Uterus (tissue), 4 donors: ENCODE measurements at places on chromosomes 4 and X. TPM values are rescaled to one million over a fixed set of nuclear protein-coding genes. Genes with fewer than 3 reads are reported as not detected.

GRCh38 chrX:63812823-63813222 lies 27.8 kb upstream of the ARHGEF9 start:
- no peaks in the 10 kb centered on the region for H3K36me3 ChIP-seq
- DNase-seq: no peak

Gene TEC
- total RNA-seq: 2.9 TPM

DNA sequence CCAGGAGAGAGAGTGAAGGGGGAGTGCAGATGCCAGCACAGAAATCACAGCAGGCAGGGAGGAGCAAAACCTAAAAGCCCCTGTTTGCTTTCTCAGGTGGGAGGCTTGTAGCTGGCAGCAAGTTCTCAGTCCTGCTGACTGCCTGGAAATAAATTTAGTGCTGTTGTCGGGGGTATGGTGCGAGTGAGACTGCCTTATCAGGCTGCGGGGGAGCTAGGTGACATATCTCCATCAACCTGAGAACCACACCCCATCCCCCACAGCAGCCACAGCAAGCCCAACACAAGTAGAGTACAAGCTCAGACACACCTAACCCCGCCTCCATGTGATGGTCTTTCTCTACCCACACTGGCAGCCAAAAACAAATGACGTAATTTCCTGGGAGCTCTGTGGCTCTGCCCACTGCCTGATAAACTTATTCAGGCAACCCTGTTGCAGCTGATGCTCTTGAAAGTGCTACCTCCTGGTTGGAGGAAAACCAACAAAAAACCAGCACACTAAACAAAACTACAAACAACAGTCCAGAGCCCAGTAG lies 953.4 kb upstream of the NDST4 start:
- no peaks in the 10 kb centered on the region for H3K36me3 ChIP-seq
- H3K27me3 ChIP-seq: no peaks in the 10 kb centered on the region
- DNase-seq: no peak
- no peak overlapping the region for H3K27ac ChIP-seq
- H3K4me1 ChIP-seq: no peaks in the 10 kb centered on the region

GRCh38 chr4:24568425-24568824 lies 15.9 kb downstream of the DHX15 start:
- DNase-seq: no peak
- no peak overlapping the region for H3K27ac ChIP-seq
- H3K27me3 ChIP-seq: no peaks in the 10 kb centered on the region
- H3K4me3 ChIP-seq: no peak overlapping the region
- peaks cover 7% of the 10 kb centered on the region for H3K4me1 ChIP-seq

DNA sequence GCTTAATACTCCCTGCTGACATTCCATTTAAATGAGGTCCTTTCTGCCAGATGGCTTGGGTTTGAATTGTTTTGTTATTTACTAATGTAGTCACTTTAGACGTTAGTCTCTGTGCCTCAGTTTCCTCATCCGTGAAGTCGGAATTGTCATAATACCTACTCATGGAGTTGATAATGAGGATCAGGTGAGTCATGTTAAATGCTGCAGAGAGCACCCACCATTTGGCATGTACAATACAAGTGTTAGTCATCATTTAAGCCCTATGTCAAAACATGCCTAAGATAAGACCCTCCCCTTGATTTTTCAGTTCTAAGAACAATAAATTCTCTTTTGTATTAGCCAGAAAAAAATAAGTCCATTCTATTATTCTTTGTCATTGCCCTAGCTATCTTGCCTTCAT lies 534.8 kb upstream of the HTR2C start:
- H3K4me3 ChIP-seq: no peak overlapping the region
- H3K36me3 ChIP-seq: no peaks in the 10 kb centered on the region
- no peaks in the 10 kb centered on the region for H3K27me3 ChIP-seq
- H3K27ac ChIP-seq: no peak overlapping the region

GRCh38 chr4:3294401-3295241 lies 1.8 kb downstream of the RGS12 start:
- H3K27ac ChIP-seq: peak overlapping the region; percentile 91
- H3K4me1 ChIP-seq: peaks cover 11% of the 10 kb centered on the region
- no peaks in the 10 kb centered on the region for H3K36me3 ChIP-seq
- DNase-seq: no peak

- no peaks in the 10 kb centered on the region for H3K36me3 ChIP-seq
- DNase-seq: no peak
- H3K4me1 ChIP-seq: no peaks in the 10 kb centered on the region
- H3K4me3 ChIP-seq: no peak overlapping the region
- no peaks in the 10 kb centered on the region for H3K27me3 ChIP-seq
Observed at GRCh38 chr4:17138847-17139246, 240.4 kb upstream of the LDB2 start.

DNA sequence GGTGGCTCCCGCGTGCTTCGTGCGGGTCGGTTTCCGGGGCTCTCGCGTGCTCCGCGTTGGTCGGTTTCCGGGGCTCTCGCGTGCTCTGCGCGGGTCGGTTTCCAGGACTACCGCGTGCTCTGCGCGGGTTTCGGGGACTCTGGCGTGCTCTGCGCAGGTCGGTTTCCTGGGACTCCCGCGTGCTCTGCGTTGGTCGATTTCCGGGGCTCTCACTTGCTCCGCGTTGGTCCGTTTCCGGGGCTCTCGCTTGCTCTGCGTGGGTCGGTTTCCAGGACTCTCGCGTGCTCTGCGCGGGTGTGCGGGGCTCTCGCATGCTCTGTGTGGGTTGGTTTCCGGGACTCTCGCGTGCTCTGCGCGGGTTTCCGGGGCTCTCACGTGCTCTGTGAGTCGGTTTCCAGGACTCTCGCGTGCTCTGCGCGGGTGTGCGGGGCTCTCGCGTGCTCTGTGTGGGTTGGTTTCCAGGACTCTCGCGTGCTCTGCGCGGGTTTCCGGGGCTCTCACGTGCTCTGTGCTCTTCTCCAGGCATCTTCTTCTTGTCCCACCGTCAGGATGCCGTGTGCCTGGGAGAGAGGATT lies 109.9 kb upstream of the LRPAP1 start:
- H3K4me1 ChIP-seq: peaks cover 7% of the 10 kb centered on the region
- H3K36me3 ChIP-seq: no peaks in the 10 kb centered on the region
- DNase-seq: no peak
- H3K4me3 ChIP-seq: no peak overlapping the region
- no peak overlapping the region for H3K27ac ChIP-seq
- H3K27me3 ChIP-seq: no peaks in the 10 kb centered on the region

DNA sequence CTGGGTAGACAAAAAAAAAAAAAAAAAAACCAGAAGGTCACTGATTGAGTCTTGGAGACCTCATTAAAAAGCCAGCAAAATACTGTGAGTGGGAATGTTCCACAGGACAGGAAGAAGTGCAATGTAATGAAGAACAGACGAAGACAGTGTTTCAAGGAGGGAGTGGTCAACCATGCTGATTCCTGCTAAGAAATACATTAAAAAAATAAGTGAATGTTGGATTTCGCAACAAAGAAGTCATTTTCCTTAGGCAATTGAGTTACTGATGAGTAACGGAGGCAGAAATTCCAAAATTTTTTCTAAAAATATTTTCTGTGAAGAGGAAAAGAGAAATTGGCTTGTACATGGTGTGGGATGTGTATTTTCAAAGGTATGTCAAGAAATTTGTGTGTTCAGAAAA lies 94.3 kb upstream of the FAM47B start:
- no peaks in the 10 kb centered on the region for H3K36me3 ChIP-seq
- H3K27me3 ChIP-seq: no peaks in the 10 kb centered on the region
- H3K4me1 ChIP-seq: no peaks in the 10 kb centered on the region
- no peak for DNase-seq

DNA sequence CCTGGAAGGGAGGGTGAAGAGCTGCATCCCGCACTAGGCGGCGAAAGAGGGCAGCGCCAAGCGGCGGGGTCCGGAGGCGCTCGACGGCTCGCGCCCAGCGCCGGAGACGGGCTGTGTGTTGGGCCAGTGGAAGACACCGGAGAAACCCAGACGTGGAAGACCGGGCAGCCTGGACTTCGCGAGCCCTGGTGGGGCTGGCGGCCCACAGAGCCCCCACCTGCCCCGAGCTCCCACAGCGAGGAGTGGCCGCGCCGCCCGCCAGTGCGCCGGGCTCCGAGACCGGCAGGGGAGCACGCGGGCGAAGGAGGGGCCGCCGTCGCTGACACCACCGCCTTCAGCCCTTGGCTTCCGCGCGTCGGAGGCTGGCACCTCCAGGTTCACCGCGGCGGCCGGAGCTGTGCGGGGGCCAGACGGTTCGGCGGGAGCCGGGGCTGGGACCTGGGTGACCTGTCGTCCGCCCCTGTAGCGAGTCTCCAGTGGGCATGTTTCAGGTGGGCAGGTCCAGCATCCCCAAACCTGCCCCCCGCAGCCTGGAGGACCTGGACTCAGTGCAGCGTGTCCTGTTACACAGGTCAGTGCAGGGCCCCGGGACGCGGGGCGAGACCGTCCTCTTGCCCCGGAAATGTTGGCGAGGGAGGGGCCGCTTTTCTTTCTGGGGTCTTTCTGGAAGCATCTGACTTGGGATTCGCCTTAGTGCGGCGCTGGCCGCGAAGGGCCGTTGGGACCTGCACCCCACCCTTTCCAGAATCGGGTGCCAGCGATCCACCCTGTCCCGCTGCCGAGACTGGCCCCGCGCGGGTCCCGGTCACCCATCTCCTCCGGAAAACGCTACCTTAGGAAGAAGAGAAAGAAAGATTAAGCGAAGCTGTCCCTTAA lies 9.6 kb upstream of the INTU start:
- H3K4me3 ChIP-seq: peak overlapping the region; percentile 37
- no peaks in the 10 kb centered on the region for H3K36me3 ChIP-seq
- no peak overlapping the region for H3K27ac ChIP-seq
- DNase-seq: no peak
- no peaks in the 10 kb centered on the region for H3K4me1 ChIP-seq

Gene USP26
- not detected for total RNA-seq

DNA sequence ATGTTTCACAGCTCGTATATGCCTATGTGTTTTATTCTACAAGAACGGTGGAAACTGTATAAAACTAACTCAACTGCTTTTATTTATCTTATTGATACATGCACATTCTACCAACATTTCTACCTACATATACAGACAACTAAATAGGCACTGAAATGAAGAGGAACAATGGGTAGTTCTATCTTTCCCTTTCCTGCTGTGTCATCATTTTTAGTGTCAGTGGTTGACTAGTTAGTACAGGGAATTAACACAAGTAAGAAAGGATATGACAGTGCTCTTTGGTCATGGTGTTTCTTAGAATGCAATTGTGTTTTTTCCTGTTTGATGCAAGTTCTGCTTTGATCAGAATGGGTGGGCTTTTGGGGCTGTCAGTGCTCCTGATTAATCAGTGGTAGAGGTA lies 293.8 kb upstream of the CTSO start:
- no peaks in the 10 kb centered on the region for H3K27me3 ChIP-seq
- H3K4me3 ChIP-seq: no peak overlapping the region
- no peak overlapping the region for H3K27ac ChIP-seq
- no peaks in the 10 kb centered on the region for H3K36me3 ChIP-seq

Gene MSN
- 106 TPM for total RNA-seq

GRCh38 chr4:56863441-56864139 lies 42.1 kb upstream of the SPINK2 start:
- no peak overlapping the region for H3K27ac ChIP-seq
- DNase-seq: no peak
- no peaks in the 10 kb centered on the region for H3K4me1 ChIP-seq
- H3K36me3 ChIP-seq: no peaks in the 10 kb centered on the region
- H3K4me3 ChIP-seq: no peak overlapping the region

- H3K4me3 ChIP-seq: no peak overlapping the region
- H3K27me3 ChIP-seq: no peaks in the 10 kb centered on the region
- H3K27ac ChIP-seq: no peak overlapping the region
- DNase-seq: no peak
Observed at GRCh38 chr4:129043523-129043922, 49.8 kb downstream of the SCLT1 start.

DNA sequence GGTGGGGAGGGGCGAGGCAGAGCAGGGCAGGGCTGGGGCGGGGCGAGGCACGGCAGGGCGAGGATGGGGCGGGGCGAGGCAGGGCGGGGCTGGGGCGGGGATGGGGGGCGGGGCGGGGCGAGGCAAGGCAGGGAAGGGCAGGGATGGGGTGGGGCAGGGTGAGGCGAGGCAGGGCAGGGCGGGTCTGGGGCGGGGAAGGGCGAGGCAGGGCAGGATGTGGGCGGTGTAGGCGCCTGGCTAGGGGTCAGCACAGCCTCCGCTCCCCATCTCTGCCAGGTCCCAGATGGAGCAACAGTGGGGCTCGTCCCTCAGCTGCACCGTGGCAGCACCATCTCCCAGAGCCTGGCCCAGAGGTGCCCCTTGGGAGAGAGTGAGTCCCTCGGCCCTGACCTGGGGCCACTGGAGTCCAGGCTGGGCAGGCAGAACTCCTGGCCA lies 4.2 kb upstream of the SRPK3 start:
- H3K27me3 ChIP-seq: no peaks in the 10 kb centered on the region
- no peak overlapping the region for H3K27ac ChIP-seq
- H3K4me1 ChIP-seq: peaks cover 3% of the 10 kb centered on the region
- no peak overlapping the region for H3K4me3 ChIP-seq
- DNase-seq: no peak

GRCh38 chrX:119036107-119037029 lies 36.4 kb upstream of the CT47C1 start:
- no peak overlapping the region for H3K4me3 ChIP-seq
- H3K27ac ChIP-seq: no peak overlapping the region
- no peaks in the 10 kb centered on the region for H3K27me3 ChIP-seq
- H3K36me3 ChIP-seq: no peaks in the 10 kb centered on the region
- H3K4me1 ChIP-seq: no peaks in the 10 kb centered on the region
- DNase-seq: no peak

GRCh38 chr4:105909787-105910281 lies 14.6 kb downstream of the NPNT start:
- no peak overlapping the region for H3K27ac ChIP-seq
- no peak for DNase-seq
- H3K27me3 ChIP-seq: no peaks in the 10 kb centered on the region
- no peak overlapping the region for H3K4me3 ChIP-seq

GRCh38 chr4:19924761-19925160 lies 326.9 kb upstream of the SLIT2 start:
- H3K27me3 ChIP-seq: no peaks in the 10 kb centered on the region
- H3K27ac ChIP-seq: no peak overlapping the region
- H3K36me3 ChIP-seq: no peaks in the 10 kb centered on the region
- DNase-seq: no peak

Gene TIGD2
- total RNA-seq: 3.3 TPM

- no peak overlapping the region for H3K4me3 ChIP-seq
- DNase-seq: no peak
- H3K27me3 ChIP-seq: no peaks in the 10 kb centered on the region
Observed at GRCh38 chrX:115058276-115058675, 40.9 kb upstream of the IL13RA2 start.

DNA sequence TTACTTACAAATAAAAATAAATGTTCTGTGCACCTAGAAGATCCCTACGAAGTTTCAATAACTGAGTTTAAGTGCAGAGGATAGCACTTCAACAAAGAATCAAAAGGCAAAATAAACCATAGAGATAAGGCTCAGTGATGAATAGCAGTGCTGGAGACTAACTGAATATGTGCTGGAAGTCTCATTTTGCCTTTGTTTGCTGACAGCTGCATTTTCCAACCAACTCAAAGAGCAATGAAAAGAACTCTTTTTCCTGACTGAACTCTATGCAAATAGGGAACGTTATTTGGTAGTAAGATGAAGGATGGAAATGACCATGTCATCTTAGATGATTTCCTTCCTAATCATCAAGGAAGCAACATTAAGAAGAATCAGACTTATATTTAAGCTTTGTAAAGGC lies 32.7 kb upstream of the ADH7 start:
- H3K4me1 ChIP-seq: no peaks in the 10 kb centered on the region
- no peak overlapping the region for H3K4me3 ChIP-seq
- H3K36me3 ChIP-seq: no peaks in the 10 kb centered on the region
- no peaks in the 10 kb centered on the region for H3K27me3 ChIP-seq
